Anterior cingulate cortex (tissue), 58 donors: ENCODE measurements at places on chromosomes 2 and 18.

- DNase-seq: no peak
These were observed 6.0 kb upstream of the PRKD3 start for GRCh38 chr2:37330681-37331080.

- no peak for DNase-seq
These were observed 137.0 kb downstream of the MEIS1 start for GRCh38 chr2:66571918-66572317.

GRCh38 chr2:212078103-212078502, 460.5 kb downstream of the ERBB4 start:
- DNase-seq: no peak

DNA sequence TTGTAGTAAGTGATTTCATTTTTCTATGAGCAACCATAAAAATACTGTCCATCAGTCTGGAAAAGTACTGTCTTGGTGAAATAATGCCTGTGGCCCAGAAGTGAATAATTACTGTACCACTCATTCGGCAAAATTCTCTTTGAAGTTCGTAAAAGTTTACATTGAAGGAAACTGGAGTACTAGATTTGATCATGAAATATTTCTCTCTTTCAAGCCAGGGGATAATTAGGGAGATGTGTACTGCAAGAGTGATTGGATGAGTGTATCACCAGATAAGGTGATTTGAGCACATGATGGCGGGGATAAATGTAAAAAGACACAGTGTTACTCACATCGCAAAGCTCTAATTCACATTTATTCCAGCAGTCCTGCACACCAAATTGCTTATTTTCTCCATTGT, 883.2 kb upstream of the PIK3C3 start:
- no peak for DNase-seq

DNA sequence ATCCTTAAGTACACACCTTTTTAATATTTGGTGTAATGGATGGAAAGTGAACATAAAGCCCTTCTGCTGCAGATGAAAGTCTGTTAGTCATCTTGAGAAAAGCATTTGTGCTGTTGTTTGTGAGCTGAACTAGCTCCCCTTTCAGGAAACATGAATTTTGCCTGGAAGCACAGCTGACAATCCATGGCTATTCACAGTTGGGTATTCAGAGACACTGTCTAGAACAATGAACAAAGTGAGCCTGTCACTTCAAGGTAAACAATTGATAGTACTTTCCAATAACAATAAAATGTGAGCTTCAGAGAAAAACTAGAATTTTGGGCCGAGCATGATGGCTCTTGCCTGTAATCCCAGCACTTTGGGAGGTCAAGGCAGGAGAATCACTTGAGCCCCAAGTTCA, 6.8 kb upstream of the EFHD1 start:
- no peak for DNase-seq

GRCh38 chr2:14536976-14537375, 95.5 kb upstream of the LRATD1 start:
- DNase-seq: no peak

GRCh38 chr2:82780050-82780449, 1679.0 kb downstream of the SUCLG1 start:
- no peak for DNase-seq

- DNase-seq: peak; percentile 48
These were observed 90.0 kb downstream of the MBP start for GRCh38 chr18:77042583-77042982.

DNA sequence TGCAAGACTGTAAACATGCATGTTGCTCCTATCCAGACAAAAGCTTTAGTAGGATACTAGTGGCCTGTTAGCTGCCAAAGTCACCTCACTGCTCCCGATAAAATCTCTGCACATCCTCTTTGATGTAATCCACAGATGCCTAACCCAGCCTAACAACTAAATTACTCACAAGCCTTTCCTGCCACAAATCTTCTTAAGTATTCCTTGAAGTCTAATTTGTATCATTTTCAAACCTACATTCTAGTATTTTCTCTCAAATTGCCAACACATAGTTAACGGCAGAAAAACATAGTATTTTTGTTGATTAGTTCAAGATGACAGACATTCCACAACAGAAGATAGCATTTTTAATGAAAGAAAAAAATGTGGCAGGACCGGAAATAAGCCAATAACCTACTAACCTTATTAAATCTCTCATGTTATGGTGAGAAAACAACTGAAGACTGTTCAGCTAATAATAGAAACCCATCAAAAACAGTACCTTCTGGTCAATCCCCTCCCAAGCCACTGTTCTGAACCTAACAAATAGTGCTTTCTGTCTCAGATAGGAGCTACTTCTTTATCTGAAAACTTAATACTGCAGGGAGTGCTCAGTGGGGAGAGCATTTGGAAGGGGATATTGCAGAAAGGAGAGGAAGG, at the start of gene MPP4:
Gene MPP4 (minus strand): TSS at position 57 of the 639 bp plus-strand sequence. CDS start 4,690 bp downstream, outside the sequence.
- no peak for DNase-seq

DNA sequence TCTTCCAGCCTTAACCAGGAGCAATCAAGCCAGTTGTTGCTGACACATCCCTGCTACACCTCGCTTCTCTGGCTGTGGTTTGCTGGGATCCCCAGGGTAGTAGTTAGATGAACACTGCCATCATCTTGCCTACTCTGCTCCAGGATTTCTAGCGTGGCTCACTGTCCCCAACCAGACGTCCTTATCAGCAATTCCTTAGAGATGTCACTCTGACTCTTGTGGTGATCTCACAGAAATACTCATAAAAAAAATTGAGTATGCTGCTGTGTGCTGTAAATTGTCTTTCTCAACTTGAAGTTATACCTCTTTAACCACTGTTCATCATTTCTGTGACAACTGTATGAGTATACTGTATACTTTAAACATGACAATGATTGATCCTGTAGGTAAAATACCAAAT, 63.2 kb downstream of the PLCL1 start:
- DNase-seq: no peak

GRCh38 chr2:188324067-188324466, 32.4 kb downstream of the GULP1 start:
- no peak for DNase-seq

GRCh38 chr2:100423631-100424030, 6.2 kb upstream of the CHST10 start:
- no peak for DNase-seq

DNA sequence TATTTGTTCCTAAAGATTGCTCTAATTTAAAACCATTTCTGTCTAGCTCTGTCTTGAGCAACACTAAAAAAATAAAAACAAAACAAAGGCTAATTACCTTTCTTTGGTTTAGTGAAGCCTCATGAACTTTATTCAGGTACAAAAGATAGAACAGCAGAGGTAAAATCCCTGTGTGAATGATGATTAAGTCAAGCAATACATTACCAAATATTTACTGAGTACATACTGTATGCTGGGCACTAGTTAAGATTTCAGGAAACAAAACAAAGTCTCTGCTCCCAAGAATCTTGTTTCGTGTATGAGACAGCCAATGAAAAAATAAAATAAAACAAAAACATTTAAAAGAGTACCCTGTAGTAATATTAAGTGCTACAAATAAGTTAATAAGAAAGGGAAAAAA, 257.5 kb downstream of the RND3 start:
- no peak for DNase-seq

- no peak for DNase-seq
These were observed 1.4 kb downstream of the TM4SF20 start for GRCh38 chr2:227377467-227378351.

DNA sequence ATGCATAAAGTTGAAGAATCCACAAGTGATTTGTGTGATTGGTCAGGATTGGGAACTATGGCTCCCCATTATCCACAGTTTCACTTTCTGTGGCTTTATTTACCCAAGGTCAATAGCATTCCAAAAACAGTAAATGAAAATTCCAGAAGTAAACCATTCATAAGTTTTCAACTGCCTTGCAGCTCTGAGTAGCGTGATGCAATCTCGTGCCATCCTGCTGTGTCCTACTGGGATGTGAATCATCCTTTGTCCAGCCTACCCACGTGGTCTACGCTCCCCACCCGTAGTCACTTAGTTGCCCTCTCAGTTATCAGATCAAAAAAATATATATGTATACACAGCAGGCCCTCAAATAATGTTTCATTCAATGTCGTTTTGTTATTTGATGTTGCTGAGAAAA, 89.0 kb upstream of the DLGAP1 start:
- DNase-seq: no peak

GRCh38 chr18:12658426-12659138, 675 bp upstream of the SPIRE1 start:
- DNase-seq: peak; percentile 54

GRCh38 chr2:45441571-45441970, 169.5 kb downstream of the SRBD1 start:
- no peak for DNase-seq

GRCh38 chr18:62324917-62325805, at the start of gene TNFRSF11A:
TSS of gene TNFRSF11A (plus strand) at chr18:62325310. CDS start at chr18:62325353, 43 bp downstream.
- no peak for DNase-seq

- no peak for DNase-seq
These were observed 42.8 kb downstream of the SP110 start for GRCh38 chr2:230176996-230177395.

DNA sequence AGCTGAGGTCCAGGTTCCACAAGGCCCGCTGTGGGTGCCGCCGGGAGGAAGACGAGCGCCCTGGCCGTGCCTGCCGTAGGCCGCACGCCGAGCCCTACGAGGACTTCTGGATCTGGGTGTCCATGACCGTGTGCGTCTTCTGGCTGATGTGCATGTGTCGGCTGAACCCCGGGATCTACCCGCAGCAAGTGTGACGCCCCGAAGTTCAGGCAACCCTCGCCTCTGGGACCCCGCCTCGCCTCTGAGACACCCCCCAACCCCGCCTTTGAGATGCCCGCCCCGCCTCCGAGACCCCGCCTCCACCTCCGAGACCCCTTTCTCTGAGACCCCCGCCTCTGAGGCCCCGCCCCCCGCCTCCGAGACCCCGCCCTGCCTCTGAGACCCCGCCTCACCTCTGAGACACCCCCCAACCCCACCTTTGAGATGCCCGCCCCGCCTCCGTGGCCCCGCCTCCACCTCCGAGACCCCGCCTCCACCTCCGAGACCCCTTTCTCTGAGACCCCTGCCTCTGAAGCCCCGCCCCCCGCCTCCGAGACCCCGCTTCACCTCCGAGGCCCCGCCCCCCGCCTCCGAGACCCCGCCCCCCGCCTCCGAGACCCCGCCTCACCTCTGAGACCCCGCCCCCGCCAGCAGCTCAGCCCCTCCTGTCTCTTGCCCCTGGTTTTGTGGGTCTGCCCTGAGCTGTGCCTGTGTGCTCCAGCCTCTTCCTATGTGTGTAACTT, 3.7 kb downstream of the RTP5 start:
- DNase-seq: no peak

- DNase-seq: no peak
These were observed 9.5 kb upstream of the SPTBN1 start for GRCh38 chr2:54446625-54447024.

DNA sequence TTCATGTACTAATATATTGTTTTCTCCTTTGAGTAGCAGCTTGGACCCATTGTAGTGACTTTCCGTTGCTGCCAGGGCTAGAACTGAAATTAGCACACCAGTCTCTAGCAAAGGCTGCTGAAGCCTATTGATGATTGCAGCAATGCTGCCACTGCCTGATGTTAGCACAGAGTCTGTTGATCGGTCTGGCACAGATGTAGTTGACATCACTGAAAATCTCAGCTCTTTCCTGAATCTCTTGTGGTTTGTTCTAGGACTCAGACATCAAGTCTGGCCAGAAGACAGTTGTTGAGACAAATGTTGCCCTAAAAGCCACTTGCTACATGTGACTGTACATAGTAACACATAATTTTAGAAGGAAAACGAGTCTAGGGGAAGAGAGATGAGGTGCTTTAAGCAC, 47.2 kb downstream of the VAPA start:
- no peak for DNase-seq

GRCh38 chr2:241794250-241794823, 14.7 kb upstream of the NEU4 start:
- DNase-seq: no peak

- DNase-seq: no peak
These were observed 47.2 kb downstream of the VIL1 start for GRCh38 chr2:218465987-218466633.

GRCh38 chr2:48946449-48947048, 191.0 kb upstream of the LHCGR start:
- DNase-seq: no peak

GRCh38 chr2:109348190-109348589, 219.2 kb downstream of the SH3RF3 start:
- DNase-seq: no peak

DNA sequence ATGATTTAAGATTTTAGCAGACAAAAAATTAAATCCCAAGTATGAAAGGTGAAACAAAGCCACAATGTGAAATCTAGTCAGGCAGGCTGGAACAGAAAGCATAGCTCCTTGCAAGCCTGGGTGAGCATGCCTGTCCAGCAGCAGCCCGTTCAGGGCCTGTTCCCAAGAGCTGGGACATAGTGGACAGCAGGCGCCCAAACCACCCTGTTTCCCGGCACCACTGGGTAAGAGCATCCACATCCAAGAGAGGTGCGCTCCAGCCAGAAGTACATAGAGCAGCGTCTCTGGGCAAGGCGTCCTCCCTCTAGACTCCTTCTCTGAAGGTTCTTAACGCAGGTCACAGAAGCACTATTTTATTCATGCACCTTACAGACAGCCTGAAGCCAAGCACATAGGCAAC, 80.8 kb downstream of the DNER start:
- peak; percentile 18 for DNase-seq

DNA sequence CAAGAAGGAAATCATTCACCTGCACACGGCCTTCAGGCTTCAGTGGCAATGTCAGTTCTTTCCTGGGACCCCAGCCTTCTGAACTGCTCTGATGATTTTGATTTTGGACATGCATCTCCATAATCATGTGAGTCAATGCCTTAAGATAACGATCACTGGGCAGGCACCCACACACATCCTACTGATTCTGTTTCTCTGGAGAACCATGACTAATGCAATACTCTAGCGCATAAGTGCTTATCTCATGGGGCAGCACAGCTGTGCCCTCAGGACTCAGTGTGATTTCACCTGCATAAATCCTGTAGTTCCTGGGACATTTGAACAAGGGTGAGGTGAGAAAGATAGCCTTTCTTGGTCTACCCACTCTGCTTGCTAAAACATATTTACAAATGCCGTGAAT, 144.6 kb downstream of the AKAIN1 start:
- no peak for DNase-seq
